ENCODE measurements at places on chromosomes 5 and 9. TPM values are rescaled to one million over a fixed set of nuclear protein-coding genes. Genes with fewer than 3 reads are reported as not detected.

- no peak for DNase-seq
Measured at GRCh38 chr5:84568171-84568570, 183.5 kb upstream of the EDIL3 start.

DNA sequence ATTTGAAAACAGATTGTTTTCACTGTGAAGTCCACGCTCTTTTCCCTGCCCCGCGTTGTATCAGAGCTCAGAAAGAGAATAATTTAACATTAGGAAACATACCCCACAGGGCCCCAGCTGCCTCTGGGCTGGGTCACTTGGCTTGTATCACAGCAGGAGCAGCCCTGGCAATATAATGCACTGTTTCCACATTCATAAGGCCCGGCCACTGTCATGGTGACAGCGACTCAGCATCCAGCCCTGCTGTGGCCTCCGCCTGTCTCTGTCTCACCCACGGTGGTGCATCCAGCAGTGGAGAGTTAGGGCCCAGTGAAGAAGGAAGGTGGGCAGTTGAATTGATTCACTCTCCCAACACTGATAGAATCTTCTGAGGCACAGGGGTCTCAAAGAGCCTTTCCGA, 188.9 kb downstream of the NSG2 start:
- DNase-seq = no peak

- DNase-seq = peak; percentile 3
Measured at GRCh38 chr9:93673839-93674334, 97.5 kb downstream of the PHF2 start.

CCL21 gene
- 62.7 TPM for total RNA-seq

DNA sequence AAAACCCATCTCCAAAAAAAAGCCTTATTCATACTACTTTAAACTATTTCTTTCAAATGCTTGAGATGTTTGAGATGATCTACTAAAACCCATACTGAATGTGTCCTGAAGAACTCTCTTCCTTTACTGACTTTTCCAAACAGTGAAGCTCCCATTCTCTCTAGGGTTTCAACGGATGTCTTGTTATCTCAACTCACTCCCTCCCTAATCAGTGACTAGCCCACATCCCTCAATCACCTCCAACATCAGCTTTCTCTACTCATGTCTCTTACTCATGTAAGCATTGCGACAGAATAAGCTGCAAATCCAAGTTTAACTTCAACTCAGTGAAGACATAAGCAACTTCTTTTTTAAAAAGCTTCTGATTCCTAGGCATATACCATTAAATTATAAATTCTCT, 42.1 kb downstream of the WDR41 start:
- no peak for DNase-seq

GRCh38 chr5:180043377-180043776, 28.2 kb downstream of the RNF130 start:
- DNase-seq = no peak

DNA sequence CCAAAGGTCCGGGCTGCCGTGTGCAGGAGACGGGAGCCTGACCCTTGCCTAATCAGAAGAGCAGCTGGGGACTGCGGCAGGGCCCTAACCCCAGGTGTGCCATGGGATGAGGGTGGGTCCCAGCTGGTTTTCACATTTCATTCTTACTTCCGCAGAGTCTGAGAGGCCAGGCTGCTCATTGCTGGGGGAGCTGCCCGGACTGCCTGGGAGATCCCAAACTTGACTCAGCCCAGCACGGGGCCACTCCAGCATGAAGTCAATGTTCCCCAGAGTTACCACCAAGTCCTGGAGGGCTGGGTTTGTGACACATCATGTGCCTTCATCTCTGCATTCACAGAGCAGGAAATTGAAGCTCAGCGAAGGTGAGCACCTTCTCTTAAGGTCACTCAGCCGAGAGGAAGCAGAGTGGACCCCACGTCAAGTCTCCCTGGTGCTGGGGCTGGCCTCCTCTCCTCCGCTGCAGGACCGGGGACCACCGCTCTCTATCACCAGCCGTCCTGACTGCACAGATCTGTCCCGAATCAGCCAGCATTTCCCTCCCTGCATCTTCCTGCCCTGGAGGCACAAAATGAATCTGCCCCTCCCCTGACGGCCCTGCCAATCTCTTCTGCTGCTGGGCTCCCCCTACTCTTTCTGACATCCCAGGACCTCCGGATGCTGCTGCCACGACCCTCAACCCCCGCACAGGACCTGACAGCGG, 54.6 kb upstream of the PHYKPL start:
- DNase-seq = no peak

KLF4 gene
- total RNA-seq = 332 TPM

GRCh38 chr5:35857606-35858205, 1.0 kb downstream of the IL7R start:
- DNase-seq = no peak

DNA sequence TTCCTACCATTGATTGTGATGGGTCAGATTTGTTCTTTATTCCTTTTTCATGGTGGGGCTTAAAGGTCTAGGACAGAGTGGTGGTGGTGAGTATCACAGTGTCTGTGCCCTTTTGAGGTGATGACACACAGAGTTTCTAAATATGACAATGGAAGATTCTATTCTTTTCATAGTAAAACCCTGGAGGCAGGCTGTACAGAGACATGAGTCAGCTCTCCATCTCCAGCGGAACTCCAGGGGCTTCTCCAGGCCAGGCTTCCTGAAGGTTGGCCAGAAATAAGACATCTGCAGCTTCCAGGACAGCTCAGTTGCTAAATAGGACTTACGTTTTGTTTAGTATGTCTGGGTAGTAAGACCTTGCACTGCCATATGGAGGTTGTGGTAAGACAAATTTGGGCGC, 229.5 kb downstream of the CD180 start:
- DNase-seq = no peak

DNA sequence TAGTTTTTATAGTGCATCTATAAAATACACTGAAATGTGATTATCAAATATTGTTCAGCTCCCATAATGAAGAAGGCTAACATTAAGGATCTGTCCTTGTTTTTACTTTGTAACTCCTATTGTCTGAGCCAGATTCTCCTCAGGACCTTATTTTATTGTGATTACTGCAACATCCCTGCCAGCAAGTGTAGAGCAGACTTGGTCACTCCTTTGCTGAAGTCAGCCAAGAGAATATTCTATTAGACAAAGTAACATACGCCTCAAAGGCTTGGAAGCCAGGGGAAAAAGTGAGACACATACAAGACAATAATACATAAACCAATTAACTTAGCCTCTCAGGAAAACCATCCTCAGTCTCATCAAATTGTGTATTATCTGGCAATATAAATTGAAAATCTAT, 269.6 kb downstream of the ARL15 start:
- no peak for DNase-seq

FUT7 gene
- not detected for total RNA-seq

N4BP3 gene
- total RNA-seq = 1.6 TPM

GRCh38 chr9:75739884-75740611, 150.4 kb upstream of the PCSK5 start:
- DNase-seq = no peak

LCN12 gene
- 52.7 TPM for total RNA-seq

- DNase-seq = no peak
Measured at GRCh38 chr9:125634040-125634717, 72.8 kb downstream of the MAPKAP1 start.

GRCh38 chr5:67206461-67206860, 9.9 kb upstream of the CD180 start:
- DNase-seq = no peak

DNA sequence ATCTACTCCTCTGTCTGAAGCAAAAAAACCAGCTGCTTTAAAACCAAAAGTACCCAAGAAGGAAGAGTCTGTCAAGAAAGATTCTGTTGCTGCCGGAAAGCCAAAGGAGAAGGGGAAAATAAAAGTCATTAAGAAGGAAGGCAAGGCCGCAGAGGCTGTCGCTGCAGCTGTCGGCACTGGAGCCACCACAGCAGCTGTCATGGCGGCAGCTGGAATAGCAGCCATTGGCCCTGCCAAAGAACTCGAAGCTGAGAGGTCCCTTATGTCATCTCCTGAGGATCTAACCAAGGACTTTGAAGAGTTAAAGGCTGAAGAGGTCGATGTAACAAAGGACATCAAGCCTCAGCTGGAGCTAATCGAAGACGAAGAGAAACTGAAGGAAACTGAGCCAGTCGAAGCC, 88.3 kb downstream of the MAP1B start:
- no peak for DNase-seq

Data from transverse colon (tissue), 4 donors.